ENCODE measurements at places on chromosomes 3 and 15.

DNA sequence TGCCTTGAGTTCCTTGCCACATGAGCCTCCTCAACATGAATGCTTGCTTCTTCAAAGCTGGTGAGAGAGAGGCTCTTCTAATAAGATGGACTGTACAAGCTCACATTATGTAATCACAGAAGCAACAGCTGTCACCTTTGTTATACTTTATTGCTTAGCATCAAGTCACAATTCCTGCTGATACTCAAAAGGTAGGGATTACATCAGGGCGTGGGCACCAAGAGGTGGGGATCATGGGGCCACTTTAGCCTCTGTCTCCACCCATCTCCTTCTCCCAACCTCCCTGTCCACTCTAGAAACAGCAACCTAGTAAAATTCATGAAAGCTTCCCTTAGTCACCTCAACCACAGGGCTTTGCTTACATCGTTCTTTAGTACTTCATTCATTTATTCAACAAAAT is 95.9 kb downstream of the FAM43A start:
- no peak for DNase-seq

- no peak for DNase-seq
Observed at GRCh38 chr3:12825156-12825555, 16.2 kb downstream of the RPL32 start.

- DNase-seq: no peak
Observed at GRCh38 chr3:28012830-28013229, 228.6 kb upstream of the CMC1 start.

DNA sequence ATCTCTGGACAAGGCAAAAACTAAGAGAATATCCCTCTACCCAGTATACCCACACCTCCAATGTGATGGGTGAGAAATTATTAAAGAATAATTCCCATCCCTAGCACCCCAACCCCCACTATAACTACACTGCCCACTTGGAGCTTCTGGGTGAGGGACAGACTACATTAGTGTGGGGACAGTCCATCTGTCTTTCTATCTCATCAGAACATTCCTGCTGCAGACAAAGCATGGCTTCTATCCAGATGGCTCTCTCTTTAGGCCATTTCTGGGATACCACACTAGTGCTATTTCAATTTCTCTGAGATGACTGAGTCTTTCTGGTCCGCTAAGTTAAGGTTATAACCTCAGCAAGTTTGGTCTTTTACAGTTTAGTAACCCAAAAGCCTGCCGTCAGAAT is 6.6 kb downstream of the CSNK1G1 start:
- DNase-seq: no peak

- no peak for DNase-seq
Observed at GRCh38 chr3:12522721-12523120, 22.6 kb downstream of the MKRN2OS start.

DNA sequence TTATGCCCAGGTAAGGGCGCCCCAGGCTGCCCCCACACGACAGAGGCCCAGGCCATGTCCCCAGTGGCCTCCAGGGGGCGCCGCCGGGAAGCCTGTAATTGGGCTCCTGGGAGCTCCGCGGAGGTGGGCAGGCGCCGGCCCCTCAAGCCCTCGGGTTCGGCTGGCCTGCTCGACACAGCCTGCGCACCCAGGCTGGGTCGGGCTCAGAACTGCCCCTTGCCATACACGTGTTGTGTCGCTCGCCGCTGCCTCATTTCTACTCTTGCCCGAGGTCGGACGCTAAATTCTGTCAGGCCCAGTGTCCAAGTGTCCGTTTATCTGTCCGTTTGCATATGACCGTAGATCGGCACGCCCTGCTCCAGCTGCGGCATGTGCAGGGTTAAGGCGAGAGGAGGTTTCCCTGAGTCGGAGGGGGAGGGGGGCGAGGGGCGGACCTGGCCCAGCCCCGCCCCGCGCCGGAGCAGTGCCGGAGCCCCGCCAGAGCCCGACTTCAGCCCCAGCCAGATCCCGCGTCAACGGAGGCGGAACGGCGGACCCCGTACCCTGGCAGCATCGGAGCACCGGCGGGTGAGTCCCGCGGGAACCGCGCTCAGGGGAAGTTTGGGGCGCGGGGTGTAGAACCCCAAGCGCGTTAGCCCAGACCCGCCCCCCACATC is at the start of gene KLHDC8B:
TSS of gene KLHDC8B (plus strand) at position 480 of the 656 bp plus-strand sequence. CDS start 1,172 bp downstream, outside the sequence.
- DNase-seq: peak; percentile 54

DNA sequence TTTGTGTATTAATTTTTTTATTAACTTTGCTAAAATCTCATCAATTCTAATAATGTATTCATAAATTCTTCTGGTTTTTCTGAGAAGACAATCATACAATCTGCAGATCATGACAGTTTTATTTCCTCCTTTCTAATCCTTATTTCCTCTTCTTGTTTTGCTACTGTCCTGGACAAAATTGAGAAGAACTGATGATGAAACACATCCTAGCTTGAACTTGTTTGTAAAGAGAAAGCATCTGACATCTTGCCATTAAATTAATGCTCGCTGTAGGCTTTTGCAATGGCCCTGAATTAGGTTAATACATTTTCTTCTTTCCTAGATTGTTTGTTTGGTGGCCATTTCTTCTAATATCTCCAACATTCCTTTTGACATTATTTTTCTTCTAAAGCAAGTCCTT is 110.9 kb upstream of the TPM1 start:
- DNase-seq: no peak

GRCh38 chr3:189937302-189938127 is 183.2 kb downstream of the P3H2 start:
- no peak for DNase-seq

DNA sequence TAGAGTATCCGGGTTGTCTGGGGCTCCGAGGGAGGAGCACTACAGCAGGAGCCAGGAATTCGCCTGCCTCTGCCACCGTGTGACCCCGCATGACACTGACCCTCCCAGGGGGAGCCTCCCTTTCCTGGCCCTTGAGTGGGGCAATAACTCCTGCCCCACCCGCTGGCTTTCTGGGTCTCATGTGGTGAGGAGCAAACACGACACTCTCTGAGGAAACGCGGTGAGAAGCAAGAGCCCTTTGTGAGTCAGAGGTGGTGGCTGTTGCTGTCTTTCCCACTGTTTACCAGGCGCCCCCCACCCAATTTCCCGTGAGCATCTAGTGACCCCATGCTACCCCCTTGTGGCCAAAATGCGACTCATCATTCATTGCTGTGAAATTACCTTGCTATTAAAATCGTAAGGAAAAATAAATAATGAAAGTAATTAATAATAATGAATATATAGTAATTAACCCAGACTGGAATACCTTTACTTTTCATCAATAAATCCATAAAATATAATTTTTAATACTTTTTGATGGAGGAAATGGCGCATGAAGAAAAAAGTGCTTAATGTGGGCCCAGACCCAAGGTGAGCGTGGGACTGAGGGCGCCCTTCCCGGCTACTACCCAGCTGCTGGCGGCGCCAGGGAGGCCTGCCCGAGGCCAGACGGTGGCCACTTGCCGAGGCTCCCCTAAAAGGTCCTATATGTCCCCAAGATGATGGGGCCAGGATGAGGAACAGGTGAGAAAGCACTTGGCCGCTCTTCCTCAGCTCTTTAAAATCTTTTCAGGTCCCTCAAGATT is 29.3 kb downstream of the CCNL1 start:
- DNase-seq: peak; percentile 36

GRCh38 chr3:105365391-105366325 is 1.1 kb upstream of the ALCAM start:
- no peak for DNase-seq

GRCh38 chr15:92385096-92385495 is 8.6 kb upstream of the ST8SIA2 start:
- no peak for DNase-seq

DNA sequence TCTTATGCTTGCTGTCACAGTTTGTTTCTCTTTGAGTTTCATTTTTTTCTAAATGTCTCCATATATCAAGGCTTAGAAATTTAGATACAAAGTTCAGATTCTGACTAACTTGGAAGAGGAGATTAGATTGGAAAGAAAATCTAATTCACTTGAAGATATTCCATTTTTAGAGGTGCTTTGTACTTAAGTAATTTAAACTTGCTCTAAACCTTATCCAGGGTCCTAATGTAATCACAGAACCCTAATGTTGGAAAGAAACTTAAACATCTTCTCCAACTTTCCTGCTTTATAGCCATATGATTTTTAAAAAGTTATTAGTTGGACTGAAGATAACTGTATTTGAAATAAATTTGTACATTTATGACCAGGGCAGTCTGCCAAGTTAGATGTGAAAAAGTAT is 81.1 kb upstream of the ARHGEF3 start:
- DNase-seq: no peak

GRCh38 chr3:25558796-25559195 is 105.9 kb downstream of the TOP2B start:
- DNase-seq: no peak

- DNase-seq: no peak
Observed at GRCh38 chr3:177522051-177522450, 324.8 kb upstream of the TBL1XR1 start.

DNA sequence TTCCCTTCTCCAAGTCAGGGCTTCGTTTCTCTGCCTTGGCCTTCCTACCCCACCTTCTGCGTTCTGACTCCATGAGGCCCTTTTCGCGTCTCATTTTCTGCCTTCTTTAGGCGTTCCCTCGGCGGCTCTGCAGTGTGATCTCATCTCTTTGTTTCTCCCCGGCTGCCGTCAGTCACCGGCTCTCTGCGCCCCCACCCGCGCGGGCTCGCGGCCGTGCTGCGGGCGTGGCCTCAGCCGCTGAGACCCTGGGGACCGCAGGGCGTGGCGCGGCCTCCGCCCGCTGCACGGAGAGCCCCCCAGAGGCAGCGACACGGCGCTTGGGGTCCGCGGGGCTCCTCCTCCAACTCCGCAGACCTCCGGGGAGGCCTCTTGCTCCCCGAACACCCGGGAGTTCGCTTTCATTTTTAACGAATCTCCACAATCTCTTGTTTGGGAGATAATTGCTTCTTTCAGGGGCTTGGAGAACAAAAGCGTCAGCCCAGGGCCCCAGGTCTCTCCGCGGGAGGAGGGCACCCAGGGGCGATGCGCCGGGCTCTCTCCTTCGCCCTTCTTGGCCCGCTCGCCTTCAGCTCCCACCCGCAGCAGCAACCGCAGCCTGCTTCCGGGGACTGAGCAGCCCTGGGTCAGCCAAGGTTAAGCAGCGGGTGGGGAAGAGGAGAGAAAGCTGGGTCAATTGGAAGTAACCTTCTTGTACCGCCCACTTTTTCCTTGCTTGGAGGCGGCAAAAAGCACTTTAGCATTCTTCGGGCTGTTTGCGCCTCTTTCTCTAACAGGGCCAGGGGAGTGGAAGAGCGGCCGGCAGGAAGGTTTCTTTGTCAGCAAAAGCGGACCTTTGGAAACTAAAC is 35.2 kb downstream of the GAP43 start:
- peak; percentile 58 for DNase-seq

GRCh38 chr3:11953778-11954177 is 50.4 kb upstream of the SYN2 start:
- DNase-seq: no peak

- DNase-seq: no peak
Observed at GRCh38 chr3:18713577-18713951, 288.4 kb upstream of the SATB1 start.

DNA sequence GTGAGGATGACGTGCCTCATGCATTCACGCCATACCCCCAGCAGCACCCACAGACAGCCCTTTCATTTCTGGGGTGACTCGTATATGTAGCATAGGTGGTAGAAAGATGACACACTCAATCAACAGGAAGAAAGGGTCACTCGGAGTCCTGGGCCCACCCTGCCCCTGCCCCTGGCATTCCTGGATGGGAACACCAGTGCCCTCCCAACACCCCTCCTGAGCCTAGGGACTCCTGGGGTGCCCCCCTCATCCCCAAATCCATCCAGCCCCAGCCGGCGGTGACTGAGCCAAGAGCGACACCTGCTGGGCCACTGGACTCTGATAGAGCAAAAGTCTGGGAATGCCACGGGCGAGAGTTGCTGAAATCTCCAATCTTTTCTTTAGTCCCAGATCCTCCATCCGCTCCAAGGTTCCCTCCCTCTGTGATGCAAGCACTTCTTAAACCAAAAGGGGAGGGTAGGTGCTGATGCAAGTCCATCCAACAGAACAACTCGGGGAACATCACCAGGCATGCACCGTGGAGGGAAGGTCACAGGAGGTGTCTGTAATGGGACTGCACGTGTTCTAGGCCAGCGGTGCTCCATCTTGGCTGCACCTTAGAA is 31.1 kb downstream of the ACAN start:
- no peak for DNase-seq

- no peak for DNase-seq
Observed at GRCh38 chr3:148737104-148737530, 39.4 kb downstream of the AGTR1 start.

GRCh38 chr3:194301730-194302129 is 49.4 kb downstream of the CPN2 start:
- no peak for DNase-seq

Data from stimulated activated CD8-positive, alpha-beta memory T cell treated with anti-CD3 and anti-CD28 coated beads, Interleukin-15, amount 100 ng/mL, for 4 hours (primary cell).